Activated T-helper 1 cell treated with anti-CD3 and anti-CD28 coated beads, Interleukin-12 subunit alpha, Interleukin-12 subunit beta, Interleukin-2, Interleukin-4 antibody, amounts not matched to agents 30 ng/mL and 10 ng/mL and 1 ng/mL, durations not matched to agents 14 hours and 24 hours and 36 hours (primary cell): ENCODE measurements at places on chromosomes 16 and 17. TPM values are rescaled to one million over a fixed set of nuclear protein-coding genes. Genes with fewer than 3 reads are reported as not detected.

DNA sequence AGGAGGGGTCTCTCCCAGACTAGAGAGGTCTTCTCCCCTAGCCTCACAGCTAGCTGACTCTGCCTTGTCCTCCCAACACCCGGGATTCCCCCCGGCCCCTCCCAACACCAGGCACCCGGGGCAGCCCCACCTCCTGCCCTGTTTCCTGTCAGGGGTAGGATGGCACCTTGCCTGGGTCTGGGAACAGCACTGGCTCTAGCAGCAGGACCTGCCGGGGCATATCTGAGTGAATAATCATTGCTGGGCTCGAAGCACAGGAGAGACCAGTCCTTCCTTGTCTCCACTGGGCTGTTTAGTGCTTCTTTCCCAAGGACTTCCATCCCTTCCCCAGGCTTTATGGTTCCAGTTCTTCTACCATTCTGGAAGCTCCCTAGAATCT is 25.7 kb downstream of the MINK1 start:
- no peak for DNase-seq

GRCh38 chr17:82687871-82688270 is 10.6 kb downstream of the RAB40B start:
- DNase-seq = no peak

GRCh38 chr17:64634218-64634617 is 27.9 kb downstream of the SMURF2 start:
- no peak for DNase-seq

DNA sequence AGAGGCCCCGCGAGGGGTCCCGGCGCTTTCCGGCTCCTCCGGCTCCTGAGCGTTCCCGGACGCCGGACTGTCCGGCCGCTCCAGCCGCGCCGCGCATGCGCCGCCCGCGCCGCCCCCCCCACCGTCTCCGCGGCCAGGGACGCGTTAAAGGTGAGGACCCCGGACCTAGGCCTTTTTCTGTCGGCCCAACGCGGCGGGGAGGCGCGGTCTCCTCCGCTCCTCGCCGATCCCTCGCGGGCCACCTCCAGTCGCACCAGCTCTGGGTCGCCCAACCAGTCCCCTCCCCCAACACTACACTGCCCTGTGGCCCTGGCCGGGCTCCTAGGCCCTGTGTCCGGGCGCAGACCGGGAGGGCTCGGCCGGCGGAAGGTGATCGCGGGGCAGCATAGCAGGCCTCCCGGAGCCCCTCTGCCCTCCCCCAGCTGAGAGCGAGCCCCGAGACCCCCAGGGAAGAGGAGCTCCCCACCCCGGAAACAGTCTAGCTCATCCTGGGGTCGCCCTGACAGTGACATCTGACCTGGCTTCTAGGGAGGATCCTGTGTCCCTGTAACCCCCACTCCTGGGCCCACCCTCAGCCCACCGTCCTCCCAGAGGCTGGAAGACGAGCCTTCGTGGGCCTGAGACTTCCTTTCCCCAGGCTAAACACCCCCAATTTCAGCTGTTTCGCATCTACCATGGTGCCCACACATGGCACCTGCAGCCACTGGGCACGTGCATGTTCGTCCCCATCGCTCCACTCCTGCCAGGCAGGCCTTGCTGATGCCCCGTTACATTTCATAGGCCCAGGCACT is 14.7 kb upstream of the BCAR1 start:
- DNase-seq = no peak

DNA sequence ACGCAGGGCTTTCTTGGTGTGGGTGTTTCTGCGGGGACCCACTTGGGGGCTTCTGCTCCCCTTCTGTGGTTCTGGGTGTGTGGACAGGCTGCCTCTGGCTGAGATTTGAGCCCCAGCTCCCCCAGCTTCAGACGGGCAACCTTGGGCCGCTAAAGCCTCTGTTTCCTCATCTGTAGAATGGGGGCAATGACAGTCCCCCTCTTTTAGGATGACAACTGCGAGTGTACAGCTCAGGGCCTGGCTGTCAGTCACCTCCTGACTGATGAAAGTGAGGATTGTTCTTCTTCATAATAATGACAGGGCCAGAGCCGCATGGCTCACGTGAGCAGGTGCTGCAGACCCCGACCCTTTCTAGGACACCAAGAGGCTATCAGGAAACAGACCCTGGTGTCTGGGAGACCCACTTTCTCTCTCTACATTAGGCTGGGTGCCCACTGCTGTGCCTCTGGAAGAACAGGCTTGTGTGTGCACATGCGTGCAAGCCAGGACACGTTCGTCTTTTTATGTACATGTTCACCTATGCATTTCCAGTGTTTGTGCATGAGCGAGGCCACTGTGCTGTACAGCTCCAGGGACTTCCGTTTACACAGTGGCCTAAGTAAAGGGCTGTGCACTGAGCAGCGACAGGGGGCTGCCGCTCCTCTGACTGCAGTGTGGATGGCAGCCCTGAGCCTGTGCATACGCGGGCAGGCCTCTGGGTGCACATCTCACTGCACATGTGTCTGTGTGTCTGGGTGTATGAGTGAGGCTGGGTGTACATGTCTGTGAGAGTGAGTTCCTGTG is 4.6 kb downstream of the SPNS3 start:
- DNase-seq = no peak

DNA sequence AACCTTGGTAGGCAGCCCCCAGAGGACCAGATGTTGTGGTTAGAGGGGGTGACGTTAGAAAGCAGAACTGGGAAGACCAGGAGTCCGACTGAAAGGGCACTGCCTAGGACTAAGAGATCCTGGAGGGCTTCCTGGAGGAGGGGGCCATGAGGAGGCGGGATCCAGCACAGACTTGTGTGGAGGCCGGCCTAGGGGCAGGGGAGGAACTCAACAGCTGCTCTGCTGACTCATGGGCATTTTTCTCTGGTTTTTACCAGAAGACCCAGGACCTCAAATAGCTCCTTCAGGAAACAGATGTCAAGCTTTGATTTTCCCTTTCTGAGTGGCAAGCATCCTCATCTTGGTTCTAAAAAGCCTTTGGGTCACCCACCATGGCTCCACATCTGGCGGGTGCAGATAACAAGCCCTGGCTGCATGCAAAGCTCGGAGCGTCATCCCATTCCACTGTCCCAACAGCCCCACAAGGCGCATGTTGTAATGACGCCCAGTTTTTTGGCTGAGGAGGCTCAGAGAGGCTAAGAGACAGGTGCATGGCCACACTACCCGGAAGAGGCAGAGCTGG is 29.0 kb downstream of the IL21R start:
- no peak for DNase-seq

GRCh38 chr17:66813296-66813695 is 21.6 kb upstream of the CACNG5 start:
- no peak for DNase-seq

DNA sequence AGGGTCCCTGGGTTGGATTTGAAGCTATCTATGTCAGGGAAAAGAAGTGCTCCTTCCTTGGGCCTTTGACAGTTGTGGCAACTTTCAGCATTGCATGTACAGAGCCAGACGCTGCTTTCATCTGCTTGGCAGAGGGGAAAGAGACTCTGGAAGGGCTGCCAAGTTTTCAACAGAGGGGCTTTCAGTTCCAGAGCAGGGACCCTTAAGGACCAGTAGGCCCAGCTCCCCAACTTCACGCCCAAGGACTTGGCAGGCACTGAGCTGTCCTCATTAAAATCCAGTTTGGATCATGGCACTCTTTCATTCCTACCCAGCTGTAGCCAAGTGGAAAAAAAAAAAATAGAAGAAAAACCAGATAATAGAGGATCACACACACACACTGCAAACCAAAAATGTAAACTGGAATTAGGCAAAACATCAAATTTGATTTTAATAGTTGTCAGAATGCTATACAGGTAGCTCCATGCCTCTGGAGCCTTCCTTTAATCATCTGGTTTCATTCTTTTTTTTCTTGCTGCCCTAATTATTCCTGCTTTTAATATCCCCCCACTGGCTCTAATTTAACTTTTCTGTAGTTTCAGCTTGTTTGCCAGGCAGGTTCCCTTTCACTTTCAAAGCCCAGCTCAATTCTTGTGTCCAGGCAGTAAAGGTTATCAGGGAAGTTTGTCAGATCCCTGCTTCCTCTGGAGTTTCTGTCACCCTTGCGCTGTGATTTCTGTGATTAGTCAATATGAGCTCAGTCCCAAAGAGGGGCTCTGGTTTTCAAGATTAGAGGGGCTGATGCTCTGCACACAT is 702.6 kb upstream of the CDH8 start:
- DNase-seq = no peak

DNA sequence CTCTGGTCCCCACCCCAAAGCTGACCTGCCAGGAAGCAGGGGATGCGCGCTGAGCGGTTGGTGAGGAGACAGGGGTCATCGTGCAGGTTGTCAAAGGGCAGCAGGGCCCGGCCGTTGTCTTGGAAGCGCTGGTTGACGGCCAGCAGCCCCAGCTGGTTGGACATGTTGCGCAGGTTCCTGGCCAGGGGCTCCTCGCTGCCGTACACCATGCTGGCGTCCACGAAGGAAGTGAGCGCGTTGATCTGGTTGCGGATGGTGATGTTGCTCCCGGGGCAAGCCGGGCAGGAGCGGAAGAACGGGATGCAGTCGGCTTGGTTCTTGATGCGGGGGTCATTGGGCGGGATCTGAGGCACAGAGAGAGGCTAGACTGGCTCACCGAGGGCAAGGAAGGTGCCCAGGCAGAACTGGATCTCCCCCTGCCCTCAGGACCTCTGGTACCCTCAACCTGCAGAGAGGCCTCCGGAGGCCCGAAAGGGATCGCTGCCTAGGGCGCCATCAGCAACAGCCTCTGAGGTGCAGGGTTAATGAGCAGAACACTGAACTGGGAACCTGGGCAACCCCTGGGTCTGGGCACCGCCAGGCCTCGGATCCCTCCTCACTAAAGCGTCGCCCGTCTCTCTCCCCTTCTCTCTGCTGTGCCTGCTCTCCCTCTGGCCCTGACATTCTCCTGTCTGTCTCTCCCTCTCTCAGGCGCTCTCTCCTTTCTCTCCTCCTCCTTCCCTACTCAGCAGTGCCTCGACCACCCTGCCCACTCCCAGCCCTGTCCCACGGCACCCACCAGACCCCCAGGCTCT is 2.7 kb downstream of the MPO start:
- DNase-seq = no peak

The CES5A gene
- total RNA-seq = not detected in 2 replicates
